ENCODE measurements at places on chromosomes 2 and 18.

DNA sequence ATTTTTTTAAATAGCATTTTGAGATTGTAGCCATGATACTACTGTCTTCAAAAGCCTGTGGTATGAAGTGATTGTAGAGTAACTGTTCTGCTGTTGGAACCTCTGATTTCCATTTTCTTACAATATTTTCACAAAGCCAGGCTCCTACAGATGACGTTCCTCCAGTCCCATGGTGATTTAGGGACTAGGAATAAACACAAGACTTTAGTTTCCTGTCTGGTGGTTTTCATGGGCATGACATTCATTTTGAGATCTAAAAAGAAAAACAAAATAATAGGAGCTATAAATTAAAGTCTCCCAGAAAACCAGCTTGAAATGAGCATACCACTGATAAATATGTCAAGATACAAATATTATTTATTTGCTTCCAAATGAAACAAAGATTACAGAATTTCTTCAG, 1223.5 kb upstream of the CELF4 start:
- no peak for DNase-seq

DNA sequence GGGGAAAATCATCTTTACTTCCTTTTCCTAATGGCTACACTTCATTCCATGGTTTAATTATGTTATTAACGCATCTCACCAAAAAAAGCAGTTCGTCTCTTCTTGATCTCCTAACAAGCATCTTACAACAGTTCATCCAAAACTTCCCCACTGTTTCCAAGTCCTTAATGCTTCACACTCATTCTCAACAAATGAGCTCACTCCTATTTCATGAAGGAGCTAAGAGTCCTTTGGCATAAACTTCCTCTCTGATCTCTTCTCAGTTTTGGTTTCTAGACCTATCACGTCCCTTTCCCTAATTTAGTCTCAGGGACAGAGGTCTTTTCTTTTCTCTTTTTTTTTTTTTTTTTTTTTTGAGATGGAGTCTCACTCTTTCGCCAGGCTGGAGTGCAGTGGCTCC, 205.9 kb upstream of the SLC39A10 start:
- DNase-seq, result no peak

DNA sequence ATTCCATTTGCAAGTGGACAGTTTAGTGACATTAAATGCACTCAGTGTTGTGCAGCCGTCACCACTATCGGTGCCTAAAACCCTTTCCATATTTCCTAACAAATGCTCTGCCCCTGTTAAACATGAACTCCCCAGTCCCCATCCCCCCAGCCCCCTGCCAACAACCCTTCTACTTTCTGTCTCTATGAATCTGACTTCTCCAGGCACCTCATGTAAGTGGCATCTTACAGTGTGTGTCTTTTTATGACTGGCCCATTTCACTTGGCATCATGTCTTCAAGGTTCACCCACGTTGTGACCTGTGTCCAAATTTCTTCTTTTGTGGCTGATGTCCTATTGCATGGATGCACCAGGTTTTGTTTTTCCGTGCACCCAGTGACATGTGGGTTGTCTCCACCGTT, 140.9 kb upstream of the GPC1 start:
- no peak for DNase-seq

GRCh38 chr2:209391776-209392401, 32.0 kb upstream of the MAP2 start:
- no peak for DNase-seq

GRCh38 chr18:51188024-51188701, 9.3 kb downstream of the MEX3C start:
- no peak for DNase-seq

- no peak for DNase-seq
Observed at GRCh38 chr2:241980193-241980592, 110.7 kb downstream of the RTP5 start.

DNA sequence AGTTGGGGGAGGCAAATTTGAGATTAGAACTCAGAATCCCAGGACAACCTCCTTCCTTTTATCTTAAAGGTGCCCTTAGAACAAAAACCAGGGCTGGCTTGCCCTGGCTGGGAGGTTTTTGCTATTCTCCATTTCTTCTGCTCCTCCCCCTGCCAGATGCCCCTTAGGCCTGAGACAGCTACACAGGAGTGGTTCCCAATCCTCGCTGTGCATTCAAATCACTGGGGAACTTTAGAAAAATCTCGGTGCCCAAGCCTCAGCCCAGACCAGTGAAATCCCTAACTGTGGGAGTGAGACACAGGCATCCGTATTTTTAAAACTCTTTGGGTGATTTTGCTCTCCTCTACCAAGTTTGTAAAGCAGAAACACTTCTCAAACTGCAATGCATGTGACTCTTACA, 38.8 kb downstream of the LBH start:
- no peak for DNase-seq

- DNase-seq, result no peak
Observed at GRCh38 chr2:14292964-14293363, 339.6 kb upstream of the LRATD1 start.

GRCh38 chr18:66993492-66993891, 389.6 kb upstream of the CDH19 start:
- DNase-seq, result no peak

- DNase-seq, result no peak
Observed at GRCh38 chr2:95069465-95069864, 44.0 kb downstream of the MAL start.

DNA sequence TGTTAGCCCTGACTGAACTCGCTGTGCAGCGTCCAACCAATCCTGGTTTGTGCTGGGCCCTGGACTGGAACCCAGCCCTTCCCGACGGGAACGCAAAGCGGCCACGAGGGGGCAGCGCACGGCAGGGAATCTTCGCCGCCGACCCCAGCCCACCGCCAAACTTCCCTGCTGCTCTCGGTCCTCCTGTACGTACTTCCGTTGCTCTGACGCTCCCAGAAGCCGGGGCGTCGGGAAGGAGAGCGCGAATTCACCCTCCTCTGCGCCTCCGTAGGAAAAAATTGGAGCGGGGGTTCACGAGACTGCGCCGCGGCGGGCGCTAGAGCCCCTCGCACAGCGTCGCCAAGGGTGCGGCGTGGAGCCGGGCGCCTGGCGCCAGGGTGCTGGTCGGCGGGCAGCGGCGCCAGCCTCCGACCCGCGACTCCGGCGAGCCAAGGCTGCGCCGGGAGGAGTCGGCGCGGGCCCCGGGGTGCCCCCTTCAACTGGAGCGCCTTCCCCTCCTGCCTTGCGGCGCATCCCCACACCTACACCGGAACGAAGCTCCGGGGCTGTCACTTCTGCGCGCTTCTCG, 873 bp upstream of the SH3RF3 start:
- DNase-seq, result peak; percentile 90

GRCh38 chr2:178286636-178287035, 92.3 kb downstream of the OSBPL6 start:
- DNase-seq, result no peak

DNA sequence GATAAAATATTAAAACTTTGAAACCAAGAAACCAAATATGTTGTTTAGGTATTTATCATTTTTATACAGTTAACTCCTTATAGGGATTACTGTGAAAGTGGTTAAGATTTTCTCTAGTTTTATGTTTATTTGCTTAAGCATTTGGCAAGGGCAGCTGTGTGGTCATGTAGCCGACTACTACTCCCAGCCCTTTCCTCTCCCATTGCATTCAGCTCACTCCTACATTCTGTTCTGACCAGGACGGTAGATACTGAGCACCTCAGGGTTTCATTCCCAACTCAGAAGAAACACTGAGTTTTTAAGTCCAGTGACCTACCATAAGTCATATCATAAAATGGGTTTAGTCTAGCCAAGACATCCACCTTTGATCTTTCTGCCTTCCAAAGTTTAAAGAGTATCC, 19.8 kb downstream of the FZD5 start:
- DNase-seq, result no peak

- no peak for DNase-seq
Observed at GRCh38 chr2:233006648-233007047, 6.4 kb downstream of the NGEF start.

- no peak for DNase-seq
Observed at GRCh38 chr2:196167666-196168065, 3.7 kb downstream of the STK17B start.

- no peak for DNase-seq
Observed at GRCh38 chr2:47230418-47230817, 75.3 kb upstream of the STPG4 start.

DNA sequence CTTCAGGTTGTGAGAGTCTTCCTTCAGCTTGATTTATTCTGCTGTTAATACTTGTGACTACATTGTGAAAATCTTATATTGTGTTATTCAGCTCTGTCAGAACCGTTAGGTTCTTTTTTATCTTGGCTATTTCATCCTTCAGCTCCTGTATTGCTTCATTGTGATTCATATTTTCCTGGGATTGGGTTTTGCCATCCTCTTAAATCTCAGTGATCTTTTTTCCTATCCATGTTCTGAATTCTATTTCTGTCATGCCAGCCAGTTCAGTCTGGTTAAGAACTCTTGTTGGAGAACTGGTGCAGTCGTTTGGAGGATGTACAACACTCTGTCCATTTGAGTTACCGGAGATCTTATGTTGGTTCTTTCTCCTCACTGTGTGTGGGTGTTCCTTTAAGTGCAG, 19.1 kb downstream of the MSTN start:
- DNase-seq, result no peak

- no peak for DNase-seq
Observed at GRCh38 chr2:176132205-176133171, 3.0 kb downstream of the HOXD8 start.

GRCh38 chr2:41084321-41084720, 632.4 kb upstream of the SLC8A1 start:
- no peak for DNase-seq

DNA sequence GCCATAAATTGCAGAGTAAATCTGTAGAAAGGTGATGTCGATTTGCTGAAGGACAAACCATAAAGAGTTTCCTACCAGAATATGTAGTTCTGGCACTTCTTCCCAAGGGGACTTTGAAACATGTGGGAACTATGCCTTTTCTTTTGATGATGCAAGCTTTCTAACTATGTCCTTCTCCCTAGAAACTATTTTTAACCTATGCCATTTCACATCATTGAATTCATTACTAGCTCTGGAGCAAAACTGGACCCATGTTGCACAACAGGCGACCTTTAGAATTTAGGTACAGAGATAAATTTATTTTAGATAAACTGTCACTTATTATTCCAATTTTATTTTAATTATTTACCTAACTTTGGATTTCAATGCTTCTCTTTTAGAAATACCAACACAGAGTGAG, 186.5 kb downstream of the CCDC102B start:
- DNase-seq, result no peak

DNA sequence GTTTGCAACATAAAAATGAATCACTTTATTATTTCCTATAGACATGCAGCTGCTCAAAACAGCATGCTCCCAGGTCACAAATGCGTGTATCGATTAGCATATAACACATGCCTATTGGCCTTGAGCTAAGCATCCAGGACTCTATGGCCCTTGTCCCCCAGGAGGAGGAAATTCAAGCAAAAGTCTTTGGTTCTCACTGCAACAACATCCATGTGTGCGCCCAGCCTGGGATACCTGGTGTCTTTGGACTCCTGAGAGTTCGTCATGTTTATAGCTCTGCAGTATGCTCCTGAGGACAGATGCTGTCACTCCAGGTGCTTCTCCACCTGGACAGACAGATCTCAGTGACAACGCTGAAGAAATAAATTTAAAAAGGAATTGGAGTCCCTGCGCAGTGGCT, 284.6 kb downstream of the PHLPP1 start:
- DNase-seq, result no peak

DNA sequence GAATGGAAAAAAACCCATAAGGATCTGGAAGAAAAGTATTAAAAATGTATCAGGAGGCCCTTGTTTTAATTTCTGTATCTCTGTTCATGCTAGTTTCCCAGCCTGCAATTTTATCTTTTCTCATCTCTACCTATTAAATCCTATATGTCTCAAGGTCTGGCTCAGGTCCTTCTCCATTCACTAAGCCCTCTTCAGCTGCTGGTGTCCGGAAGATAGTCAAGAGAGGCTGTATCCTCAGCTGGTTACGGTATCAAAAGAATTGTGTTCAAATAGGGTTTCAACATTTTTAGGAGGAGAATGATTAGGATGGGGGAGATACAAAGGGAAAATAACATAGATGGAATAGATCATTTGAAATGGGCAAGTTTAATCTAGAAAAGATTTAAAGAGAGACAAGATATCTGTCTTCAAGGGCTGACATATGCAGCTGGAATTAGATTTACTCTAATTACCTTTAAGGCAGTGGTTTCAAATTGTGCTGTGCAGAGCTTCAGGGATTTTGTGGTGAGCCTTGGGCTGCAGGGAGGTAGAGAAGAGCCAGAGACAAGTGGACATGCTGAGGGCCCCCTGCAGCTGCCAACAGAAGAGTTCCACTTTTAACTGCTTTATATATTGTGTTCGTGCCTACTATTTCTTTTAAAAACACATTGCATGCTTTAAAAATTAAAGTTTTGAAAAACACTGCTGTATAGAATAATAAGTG, 24.1 kb downstream of the GREB1L start:
- no peak for DNase-seq

- DNase-seq, result no peak
Observed at GRCh38 chr18:41099451-41099850, 855.6 kb upstream of the PIK3C3 start.

DNA sequence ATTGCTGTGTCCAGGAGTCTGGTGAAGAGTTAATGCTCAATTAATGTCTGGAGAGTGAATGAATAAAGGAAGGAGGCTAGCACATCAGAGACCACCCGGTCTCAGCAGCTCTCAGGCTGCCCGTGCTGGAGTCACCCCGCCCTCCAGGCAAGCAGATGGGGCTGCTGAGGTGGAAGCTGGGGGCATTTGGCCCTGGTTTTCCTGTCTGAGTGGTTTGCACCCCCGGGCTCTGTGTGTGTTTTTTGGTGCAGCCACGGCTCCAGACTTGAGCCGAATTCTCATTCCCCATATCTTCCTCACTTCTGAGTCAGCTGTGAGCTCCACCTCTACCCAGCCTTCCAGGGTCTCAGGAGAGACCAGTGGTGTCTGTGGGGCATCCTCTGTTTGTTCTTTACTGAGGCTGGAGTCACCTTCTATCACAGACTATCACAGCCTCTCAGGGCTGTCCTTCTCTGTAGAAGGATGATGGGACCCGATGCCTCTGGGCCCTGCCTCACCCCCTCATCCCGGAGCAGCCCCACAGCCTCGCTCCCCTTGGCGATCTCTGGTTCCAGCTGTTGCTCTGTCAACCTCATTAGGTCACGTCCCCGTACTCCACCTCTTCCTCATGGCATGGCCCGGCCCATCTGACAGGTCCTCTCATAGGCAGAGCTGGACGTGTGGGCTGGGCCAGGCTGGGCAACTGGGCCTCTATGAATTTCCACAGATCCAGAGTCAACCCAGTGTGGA, 60.8 kb downstream of the HS1BP3 start:
- no peak for DNase-seq

DNA sequence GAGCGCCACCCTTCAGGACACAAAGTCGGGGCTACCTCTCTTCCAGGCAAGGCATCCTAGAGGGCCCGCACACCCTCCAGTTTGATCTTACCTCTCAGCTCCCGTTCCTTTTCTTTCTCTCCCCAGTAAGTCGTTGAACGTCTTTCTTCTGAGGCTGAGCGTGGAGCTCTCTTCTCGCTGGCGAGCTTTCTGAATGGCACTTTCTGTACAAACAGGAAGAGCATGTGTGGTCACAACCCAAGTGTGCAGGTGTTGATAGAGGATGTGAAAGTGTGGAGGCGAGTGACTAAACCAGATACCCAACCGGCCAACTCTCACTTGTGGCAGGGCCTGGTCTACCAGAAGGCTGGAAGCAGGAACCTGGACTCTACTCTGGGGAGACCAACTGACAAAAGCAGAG, at the start of gene AFF3:
AFF3 (minus strand) TSS at position 198 of the 400 bp plus-strand sequence. CDS start 38,136 bp downstream, outside the sequence.
- DNase-seq, result no peak
